Fibroblast of skin of right biceps (primary cell): ENCODE measurements at places on chromosomes 6 and 20.
A peak's percentile ranks its signal among the peaks of the same experiment; 100 is the strongest.

DNA sequence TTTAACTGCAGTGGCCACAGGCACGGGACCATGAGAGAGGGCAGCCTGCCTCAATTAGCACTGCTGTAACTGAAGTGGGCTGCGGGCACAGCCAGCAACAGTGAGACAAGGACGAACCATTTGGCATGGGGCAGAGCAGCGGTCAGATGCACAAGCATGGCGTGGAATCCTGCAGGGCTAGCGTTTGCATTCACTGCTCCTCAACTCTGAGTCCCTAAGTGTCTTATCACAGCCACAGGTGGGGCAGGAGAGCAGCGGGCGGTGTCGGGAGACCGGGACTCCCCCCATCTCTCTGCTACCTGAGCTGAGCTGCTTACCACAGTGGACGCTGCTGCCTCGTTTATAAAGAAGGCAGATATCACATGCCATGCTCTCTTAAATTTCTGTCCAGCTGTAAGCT, 31.3 kb upstream of the PDE10A start:
- no peak for DNase-seq

GRCh38 chr6:53310771-53311585, 37.8 kb downstream of the ELOVL5 start:
- peak; percentile 25 for DNase-seq

- DNase-seq, result no peak
Observed at GRCh38 chr6:11218538-11219399, 13.7 kb downstream of the NEDD9 start.

GRCh38 chr6:131924881-131925474, 26.2 kb downstream of the CCN2 start:
- DNase-seq, result peak; percentile 65

GRCh38 chr20:3223994-3224680, 14.8 kb downstream of the ITPA start:
- DNase-seq, result no peak

DNA sequence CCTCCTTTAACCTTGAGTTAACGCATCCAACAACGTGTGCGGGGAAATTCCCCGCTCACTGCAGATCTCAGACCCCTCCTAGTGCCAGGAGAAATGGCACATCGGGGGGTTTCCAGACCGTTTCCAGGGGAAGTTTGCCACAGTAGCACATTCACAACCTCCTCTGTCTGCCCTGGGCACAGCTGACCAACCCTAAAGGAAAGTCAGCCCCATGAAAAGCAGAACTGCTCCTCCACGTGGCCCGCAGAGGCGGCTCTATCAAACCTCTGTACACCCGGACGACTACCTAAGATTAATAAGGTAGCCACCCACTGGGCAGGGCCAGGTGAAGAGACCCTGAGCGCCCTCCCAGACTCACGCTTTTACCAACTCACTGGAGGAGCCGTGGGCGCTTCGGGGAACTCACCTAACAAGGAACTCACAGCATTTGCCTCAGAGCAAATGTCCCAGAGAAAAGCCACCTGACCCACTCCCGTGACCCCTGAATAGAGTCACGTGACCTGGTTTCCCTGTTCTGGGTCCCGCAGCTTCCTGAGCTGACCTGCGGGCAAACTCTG, 93.1 kb downstream of the PRND start:
- DNase-seq, result no peak

- no peak for DNase-seq
Observed at GRCh38 chr6:100346203-100346602, 118.5 kb downstream of the SIM1 start.
